Activated T-cell treated with anti-CD3 and anti-CD28 coated beads, Interleukin-2, amount 50 U/mL, for 48 hours (primary cell): ENCODE measurements at places on chromosomes 6 and 20.
A peak's percentile ranks its signal among the peaks of the same experiment; 100 is the strongest.

- DNase-seq = peak; percentile 53
These were observed 54.4 kb upstream of the CEP85L start for GRCh38 chr6:118705544-118706491.

- peak; percentile 83 for DNase-seq
These were observed 2.1 kb upstream of the COL20A1 start for GRCh38 chr20:63290677-63291472.

DNA sequence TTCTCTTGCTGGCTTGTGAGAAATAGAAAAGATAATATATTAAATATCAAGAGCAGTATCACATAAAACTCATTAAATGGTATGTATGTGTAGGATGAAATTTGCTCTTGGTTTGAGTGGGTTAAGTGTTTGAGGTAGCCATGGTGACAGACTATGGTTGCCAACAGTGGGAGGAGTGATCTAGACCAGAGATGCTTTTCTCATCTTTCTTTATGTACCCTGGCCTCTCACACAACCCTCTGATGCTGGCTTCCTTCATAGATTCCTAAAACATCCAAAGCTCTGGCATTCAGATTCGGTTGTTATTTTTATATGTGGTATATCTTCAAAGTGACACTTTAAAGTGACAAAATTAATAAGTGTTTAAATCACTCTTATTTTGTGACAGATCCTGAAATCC lies 9.0 kb upstream of the MLIP start:
- no peak for DNase-seq

DNA sequence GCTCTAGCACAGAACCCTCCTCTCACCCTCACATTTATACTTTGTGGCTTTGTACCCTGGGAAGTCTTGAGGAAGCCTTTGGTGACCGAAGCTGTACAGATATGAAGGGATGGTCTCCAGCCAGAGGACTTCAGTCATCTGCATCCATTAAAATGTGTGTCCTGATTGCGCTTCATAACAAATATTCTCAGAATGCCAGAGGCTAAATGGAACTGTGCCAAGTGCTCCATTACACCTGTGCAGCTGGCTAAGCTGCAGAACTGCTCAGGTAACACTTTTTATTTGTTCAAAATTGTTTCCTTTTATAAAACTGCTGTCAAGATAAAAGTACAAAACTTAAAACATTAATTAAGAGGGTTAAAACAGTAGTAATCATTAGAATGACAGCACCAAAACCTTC lies 22.3 kb downstream of the TPBG start:
- DNase-seq = no peak

DNA sequence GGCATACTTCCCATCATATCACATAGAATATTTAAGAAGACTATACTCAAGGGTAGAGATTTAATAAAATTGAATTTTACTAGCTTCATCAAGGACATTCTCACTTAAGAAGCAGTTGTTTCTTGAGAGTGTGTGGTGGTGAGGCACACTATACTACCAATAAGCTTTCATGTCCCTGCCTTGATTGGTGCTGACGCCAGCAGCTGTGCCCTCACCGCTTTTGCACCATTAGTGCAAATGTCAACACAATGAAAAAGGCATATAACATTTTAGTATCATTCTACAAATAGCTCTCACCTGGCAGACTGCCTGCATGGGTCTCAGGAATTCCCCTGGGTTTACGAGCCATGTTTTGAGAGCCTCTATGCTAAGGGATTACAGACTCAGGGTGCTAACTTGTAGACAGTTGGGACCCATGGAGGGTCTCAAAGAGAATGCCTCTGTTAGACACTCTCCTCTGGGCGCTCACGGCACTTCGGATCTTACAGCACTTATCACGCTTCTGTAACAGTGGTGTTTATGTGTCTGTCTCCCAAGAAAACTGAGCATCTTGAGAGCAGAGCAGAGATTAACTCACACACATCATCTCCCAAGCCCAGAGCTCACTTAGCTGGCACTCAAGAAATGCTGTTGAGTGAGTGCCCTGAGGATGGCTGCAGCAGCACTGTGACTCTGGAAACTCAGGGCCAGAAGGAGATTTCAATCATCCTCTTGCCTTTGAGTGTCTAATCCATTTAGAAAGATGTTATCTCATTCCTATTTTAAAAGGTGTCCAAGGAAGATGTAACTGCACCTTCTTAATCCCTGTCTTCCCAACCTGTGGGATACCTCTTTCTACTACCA lies 143.3 kb upstream of the GPR6 start:
- DNase-seq = no peak

GRCh38 chr6:163947276-163947675 lies 532.8 kb downstream of the QKI start:
- no peak for DNase-seq

DNA sequence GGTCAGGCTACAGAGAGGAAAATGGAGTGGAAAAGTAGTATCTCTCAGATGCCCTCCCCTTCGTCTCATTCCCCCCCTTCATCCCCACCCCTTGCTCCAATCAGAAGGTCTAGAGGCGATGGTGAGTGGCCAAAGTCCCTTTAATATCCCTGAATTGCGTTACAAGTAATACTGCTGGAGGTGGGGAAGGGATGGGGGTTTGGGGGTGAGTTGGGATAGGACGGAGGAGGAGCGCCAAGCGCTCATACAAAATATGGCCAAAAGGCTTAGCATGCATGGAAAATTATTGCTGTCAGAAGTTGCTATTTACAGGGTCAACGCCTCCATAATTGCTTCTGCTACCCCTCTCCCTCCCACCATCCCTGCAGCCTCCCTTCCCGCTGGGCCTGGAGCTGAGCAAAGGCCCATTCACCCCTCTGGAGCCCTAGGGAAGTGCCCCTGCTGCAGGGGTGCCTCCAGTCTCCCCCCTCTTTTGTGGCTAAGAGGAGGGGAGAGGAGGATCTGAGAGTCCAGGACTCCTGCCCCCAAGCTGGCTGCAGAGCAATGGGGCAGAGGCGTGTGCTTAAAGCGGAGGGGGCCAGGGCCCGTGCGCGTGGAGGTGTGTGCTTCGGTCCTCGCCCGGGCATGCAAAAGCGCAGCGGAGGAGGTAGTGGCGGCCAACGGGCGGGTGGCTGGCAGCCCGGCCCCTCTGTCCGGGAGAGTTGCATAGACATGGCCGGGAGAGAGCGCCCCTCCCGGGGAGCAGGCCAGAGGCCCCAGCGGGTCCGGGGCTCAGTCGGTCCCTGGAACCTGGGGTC lies 8.7 kb upstream of the SRXN1 start:
- DNase-seq = no peak

- DNase-seq = no peak
These were observed 78.5 kb downstream of the TRMT11 start for GRCh38 chr6:126064748-126065401.

DNA sequence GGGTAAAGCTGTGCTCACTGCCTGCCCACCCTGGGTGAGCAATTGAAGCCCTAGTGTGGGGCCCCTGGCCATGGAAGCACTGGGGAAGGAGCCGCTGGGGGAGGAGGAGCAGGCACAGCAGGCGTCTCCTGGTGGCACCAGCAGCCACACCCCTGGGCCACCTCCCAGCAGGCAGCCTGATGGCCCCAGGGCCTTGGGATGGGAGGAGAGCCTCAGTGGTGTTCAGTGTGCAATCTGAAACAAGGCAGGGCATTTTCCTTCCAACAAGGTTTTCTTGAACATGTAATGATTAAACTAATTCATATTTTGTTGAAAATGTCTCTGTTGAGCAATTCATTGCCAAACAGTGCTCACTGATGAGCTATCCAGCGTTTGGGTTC lies 151.0 kb downstream of the ZDHHC14 start:
- no peak for DNase-seq

DNA sequence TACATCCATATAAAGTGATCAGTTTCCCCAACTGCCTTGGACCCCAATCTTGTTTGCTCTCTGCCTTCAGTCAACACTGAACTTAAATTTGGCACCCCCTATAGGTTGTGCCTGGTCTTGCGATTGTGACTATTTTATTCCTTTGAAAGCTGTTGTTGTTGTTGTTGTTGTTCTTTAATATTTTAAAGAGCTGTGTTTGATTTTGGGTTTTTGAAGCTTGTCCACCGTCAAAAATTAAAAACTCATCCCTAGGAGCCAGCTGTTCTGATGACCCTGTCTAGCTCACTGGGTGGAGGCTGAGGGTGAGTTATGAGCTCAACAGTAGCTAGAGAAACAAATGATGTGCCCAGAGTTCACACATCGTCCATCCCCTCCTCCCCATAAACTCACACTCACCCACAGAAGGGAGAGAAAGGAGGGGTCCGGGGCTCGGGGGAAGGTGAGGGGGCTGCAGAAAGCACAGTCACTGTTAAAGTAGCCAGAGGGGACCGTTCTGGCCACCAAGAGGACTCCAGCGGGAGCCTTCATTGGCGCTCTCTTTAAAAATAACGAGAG lies 4.0 kb downstream of the SIM1 start:
- no peak for DNase-seq

GRCh38 chr6:160534050-160534696 lies 129.9 kb downstream of the LPA start:
- DNase-seq = peak; percentile 77

DNA sequence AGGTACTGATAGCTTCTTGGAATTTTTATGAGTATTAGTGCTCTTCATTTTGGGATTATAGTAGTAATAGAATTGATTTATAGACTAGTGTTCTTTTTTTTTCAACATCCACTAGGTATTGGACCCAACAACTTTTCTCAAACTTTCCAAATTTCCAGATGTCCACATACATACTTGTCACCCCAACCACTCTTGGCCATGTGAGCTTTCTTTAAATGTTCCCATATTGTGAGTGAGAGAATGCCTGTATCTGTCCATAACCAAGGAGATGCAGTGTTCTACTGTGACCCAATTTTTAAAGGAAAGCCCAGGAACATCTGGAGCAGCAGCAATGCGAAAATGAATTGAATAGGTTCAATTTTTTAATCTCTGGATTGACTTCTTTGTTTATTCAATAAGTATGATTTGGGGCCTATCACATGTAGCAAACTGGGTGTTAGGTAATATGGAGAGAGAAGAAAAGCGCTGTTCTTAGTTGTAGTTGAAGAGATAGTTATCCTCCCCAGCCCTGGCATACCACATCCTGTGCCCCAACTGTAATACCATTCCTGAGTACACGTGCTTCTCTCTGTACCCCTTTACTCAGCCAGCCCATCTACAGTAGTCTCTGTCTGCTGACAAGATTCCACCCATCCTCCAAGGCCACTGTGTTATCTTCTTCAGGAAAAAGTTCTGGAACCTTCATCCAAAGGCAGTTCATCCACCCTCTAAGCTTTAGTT lies 116.8 kb upstream of the SUPT3H start:
- no peak for DNase-seq

DNA sequence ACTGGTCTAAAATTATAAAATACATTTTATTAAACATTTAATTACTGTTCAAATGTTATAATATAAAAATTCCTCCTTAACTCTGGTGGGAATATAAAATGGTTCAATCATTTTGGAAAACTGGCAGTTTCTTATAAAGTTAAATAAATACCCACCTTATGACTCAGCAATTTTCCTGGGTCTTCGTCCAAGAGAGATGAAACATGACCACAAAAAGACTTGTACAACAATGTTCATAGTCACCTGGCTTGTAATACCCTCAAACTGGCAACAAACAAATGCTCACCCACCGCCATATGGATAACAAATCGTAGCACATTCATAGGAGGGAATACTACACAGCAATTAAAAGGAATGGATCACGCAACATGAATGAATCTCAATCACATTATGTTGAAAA lies 66.0 kb upstream of the RIN2 start:
- DNase-seq = no peak

DNA sequence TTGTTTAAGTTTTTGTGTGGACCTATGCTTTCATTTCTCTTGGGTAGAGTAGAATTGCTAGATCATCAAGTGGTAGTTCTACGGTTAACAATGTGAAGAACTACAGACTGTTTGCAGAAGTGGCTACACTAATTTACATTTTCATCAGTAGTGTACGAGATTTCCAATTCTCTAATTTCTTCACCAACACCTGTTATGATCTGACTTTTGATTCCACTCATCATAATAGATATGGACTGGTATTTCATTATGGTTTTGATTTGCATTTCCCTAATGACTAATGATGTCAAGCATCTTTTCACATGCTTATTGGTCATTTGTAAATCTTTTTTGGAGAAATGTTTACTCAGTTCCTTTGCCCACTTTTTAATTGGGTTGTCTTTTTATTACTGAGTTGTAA lies 244.4 kb downstream of the GMDS start:
- no peak for DNase-seq

DNA sequence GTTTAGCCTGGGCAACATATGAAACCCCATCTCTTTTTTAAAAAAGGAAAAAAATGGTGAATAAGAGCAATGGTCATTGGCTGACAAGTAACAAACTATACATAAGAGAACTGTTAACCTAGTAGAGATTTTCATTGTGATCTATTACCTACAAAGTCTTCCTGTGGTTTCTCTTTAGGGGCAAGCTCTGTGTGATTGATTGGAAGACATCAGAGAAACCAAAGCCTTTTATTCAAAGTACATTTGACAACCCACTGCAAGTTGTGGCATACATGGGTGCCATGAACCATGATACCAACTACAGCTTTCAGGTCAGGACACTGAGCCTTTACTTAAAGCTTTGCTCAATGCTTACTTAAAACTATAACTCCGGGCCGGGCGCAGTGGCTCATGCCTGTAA lies 19.2 kb downstream of the MGME1 start:
- no peak for DNase-seq

GRCh38 chr6:4521070-4521469 lies 255.1 kb upstream of the CDYL start:
- no peak for DNase-seq

- no peak for DNase-seq
These were observed 789 bp downstream of the PHACTR1 start for GRCh38 chr6:12717356-12717755.

DNA sequence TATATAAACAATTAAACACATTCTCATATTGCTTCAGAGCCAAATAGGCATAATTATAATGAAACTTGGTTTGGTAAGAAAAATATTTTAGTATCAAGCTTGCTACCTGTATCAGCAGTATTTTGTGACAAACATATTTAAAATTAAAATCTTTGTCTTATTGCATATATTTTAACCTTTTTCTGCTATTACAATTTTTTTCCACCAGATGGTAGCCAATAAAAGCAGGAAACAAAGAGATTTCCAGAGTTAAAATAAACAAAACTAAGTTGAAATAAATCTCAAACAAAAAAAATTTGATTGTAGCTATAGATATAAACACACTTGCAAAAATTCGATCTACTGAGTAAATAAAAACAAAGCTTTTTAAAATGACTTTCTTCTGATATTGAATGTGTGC lies 491.3 kb upstream of the GJE1 start:
- DNase-seq = no peak

DNA sequence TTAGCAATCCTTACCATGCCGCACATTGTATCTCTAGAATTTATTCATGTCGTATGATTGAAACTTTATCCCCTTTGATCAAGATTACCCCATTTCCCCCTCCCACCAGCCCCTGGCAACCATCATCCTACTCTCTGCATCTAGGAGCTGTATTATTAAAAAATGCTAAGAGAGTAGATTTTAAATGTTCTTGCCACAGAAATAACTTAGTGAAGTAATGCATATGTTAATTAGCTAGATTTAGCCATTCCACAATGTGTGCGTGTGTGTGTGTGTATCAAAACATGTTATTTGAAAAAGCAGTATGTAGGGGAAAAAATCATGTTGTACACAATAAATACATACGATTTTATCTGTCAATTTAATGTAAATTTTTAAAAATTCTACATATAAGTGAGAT lies 11.9 kb upstream of the SPINT3 start:
- no peak for DNase-seq

GRCh38 chr6:111549746-111550145 lies 55.9 kb downstream of the TRAF3IP2 start:
- no peak for DNase-seq

GRCh38 chr6:40407239-40407638 lies 179.9 kb downstream of the LRFN2 start:
- DNase-seq = no peak
